ENCODE measurements at places on chromosomes 6 and 20.

GRCh38 chr20:35891375-35891774 lies 62.9 kb downstream of the SCAND1 start:
- DNase-seq = no peak

- DNase-seq = no peak
These were observed 307.8 kb downstream of the CDH4 start for GRCh38 chr20:61559706-61560315.

- no peak for DNase-seq
These were observed 35.2 kb downstream of the FAM184A start for GRCh38 chr6:119043265-119043664.

GRCh38 chr20:21820688-21821087 lies 115.2 kb downstream of the PAX1 start:
- DNase-seq = no peak

GRCh38 chr6:121932076-121932991 lies 467.1 kb upstream of the HSF2 start:
- no peak for DNase-seq

GRCh38 chr6:73393278-73393677 lies 1.4 kb upstream of the DDX43 start:
- DNase-seq = no peak

DNA sequence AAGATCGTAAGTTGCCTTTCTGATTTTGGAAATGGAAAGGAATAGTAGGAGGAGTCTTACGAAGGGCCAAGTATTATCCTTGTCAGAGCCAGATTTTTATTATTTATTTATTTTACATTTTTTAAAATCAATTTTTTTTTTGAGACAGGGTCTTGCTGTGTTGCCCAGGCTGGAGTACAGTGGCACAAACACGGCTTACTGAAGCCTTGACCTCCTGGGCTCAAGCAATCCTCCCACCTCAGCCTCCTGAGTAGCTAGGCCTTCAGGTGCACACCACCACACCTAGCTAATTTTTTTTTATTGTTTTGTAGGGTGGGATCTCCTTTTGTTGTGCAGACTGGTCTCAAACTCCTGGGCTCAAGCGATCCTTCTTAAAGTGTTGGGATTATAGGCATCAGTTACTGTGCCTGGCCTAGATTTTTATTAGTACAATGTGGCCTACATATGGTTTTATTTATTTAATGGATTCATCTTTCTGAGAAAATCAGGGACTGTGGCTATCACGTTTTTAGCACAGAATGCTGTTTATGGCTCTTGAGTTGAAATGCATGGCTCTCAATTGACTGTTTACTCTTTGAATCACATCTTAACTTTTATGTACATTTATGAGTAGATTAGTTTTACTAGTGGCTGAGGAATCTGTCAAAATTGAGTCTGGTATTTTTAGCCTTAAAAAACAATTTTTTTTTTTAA lies 16.7 kb downstream of the CDC5L start:
- no peak for DNase-seq

- no peak for DNase-seq
These were observed 67.5 kb upstream of the FUT9 start for GRCh38 chr6:95948324-95948723.

- no peak for DNase-seq
These were observed 157.7 kb downstream of the GJA1 start for GRCh38 chr6:121593011-121593641.

DNA sequence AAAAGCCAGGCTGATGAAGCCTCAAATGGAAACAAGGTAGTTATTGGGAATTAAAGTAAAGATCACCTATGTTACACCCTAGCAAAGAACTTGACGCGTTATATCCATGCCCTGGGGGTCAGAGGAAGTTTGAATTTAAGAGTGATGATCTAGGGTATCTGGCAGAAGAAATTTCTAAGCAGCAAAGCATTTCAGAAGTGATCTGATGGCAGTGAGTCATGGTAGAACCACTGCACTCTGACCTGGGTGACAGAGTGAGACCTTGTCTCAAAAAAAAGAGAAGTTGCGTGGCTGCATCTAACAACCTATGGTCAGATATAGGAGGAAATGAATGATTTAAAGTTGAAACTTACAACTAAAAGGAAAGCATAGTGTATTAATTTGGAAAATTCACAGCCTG lies 45.2 kb downstream of the SCP2D1 start:
- DNase-seq = no peak

DNA sequence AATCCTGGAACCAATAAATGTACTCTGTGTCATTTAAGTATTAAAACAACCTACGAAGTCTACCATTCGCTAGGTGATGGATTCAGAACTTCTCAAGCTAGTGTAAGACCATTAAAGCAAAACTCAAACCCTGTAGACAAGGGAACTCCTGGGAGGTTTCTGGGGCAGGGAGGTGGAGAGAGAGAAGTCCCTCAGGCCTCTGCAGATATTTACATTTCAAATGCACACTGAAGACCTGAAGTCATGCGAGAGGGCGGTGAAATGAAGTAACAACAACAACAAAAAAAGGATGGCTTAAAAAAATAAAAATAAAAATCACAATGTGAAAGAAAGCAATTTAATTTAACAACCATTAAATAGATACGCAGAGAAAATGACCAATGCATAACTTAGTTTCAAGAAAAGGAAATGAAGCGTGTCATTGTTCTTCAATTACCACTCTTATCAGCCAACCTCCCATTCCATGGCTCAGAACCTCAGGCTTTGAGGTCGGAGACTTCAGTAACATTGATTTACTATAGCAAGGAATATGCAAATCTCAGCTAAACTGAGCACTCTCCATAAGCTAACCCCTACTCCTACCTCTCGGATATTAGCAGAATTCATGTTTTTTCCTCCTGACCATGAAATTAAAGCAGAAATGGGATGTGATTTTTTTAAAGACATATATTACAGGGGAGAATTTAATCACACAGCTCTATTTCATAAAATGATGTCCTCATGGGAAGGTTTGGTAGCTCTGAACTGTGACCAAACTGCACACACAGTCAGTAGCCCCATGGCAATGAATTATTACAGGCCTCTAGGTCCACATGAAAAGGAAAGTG lies 140.6 kb downstream of the KIF16B start:
- DNase-seq = no peak

DNA sequence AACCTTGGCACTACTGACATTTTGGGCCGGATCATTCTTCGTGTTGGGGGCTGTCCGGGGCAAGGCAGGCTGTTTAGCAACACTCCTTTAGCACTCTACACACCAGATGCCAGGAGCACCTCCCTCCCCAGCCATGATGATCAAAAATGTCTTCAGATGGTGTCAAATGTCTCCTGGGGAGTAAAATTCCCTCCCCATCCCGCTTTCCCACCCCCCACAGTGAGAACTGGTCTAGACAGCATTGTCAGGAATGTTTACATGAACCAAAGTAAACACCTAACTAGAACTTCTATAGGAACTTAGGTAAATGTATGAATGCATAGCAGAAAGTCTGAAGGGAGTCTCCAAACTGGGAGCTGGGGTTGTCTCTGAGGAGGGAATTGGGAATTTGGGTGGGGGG lies 70.0 kb upstream of the TOP1 start:
- DNase-seq = no peak

GRCh38 chr20:33833333-33833732 lies 22.2 kb downstream of the CHMP4B start:
- DNase-seq = no peak

GRCh38 chr6:152682141-152682540 lies 15.6 kb upstream of the MYCT1 start:
- no peak for DNase-seq

GRCh38 chr6:96213784-96214183 lies 198.0 kb downstream of the FUT9 start:
- DNase-seq = no peak

GRCh38 chr6:21836772-21837425 lies 243.3 kb downstream of the SOX4 start:
- no peak for DNase-seq

GRCh38 chr20:43386878-43387277 lies 70.8 kb upstream of the SRSF6 start:
- no peak for DNase-seq

GRCh38 chr6:96836631-96837080 lies 621 bp downstream of the GPR63 start:
- no peak for DNase-seq

- DNase-seq = no peak
These were observed 44.8 kb upstream of the GTSF1L start for GRCh38 chr20:43771503-43772190.

- no peak for DNase-seq
These were observed 59.9 kb upstream of the GNRH2 start for GRCh38 chr20:2983508-2983907.

DNA sequence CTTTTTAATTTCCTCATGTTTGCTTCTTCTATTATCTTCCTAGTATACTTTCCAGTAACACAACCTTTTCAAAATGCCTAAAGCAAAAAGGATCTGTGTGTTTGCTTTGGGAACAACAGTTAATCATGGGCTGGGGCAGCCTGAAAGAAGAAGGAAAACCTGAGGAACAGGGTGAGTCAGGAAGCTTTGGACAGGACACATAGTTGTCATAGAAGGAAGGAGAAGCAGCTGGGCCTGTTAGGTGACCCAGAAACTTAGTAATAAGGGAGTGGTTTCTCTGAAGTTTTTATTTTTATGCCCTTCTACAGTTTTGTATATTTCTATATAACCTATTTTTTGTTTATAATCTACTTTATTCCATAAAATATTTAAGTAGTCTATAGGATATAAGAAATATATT lies 61.4 kb downstream of the CD24 start:
- DNase-seq = no peak

- no peak for DNase-seq
These were observed 46.8 kb downstream of the PCNA start for GRCh38 chr20:5072756-5073659.

GRCh38 chr20:20737158-20737557 lies 24.7 kb upstream of the RALGAPA2 start:
- DNase-seq = no peak

DNA sequence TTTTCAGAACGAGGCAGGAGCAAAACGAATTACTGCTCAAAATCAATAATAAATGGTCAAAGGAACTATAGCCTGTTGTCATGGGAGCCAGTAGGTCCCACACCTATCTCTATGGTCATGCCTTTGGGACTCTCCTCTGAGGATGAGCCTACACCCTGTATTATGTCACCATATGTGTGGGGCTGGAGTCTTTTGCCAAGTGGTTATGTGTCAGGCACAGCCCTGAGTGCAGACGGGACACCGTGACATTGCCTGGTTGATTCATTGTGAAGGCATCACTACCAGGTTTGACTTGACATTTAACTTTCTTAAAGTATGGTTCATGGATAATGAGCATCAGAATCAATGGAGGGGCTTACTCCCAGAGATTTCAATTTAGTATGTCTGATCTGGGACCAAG lies 23.6 kb downstream of the BMP6 start:
- no peak for DNase-seq

- no peak for DNase-seq
These were observed 23.4 kb downstream of the CASP8AP2 start for GRCh38 chr6:89853068-89853467.

DNA sequence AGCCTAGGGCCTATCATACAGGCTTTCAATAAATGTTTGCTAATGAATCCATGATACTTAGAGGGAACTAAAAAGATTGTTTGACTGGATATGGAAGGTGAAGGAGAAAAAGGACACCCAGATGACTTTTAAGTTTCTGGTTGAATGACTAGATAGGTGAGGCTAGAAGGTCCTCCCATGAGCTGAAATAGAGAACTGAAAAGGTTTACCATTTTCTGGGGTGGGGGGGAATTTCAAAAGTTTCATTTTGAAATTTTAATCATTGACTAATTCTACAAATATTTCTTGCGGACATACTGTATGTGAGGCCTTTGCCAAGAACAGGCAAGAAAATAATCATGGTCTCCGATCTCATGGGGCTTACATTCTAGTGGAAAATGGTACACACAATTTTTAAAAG lies 17.9 kb upstream of the ZBTB2 start:
- no peak for DNase-seq

DNA sequence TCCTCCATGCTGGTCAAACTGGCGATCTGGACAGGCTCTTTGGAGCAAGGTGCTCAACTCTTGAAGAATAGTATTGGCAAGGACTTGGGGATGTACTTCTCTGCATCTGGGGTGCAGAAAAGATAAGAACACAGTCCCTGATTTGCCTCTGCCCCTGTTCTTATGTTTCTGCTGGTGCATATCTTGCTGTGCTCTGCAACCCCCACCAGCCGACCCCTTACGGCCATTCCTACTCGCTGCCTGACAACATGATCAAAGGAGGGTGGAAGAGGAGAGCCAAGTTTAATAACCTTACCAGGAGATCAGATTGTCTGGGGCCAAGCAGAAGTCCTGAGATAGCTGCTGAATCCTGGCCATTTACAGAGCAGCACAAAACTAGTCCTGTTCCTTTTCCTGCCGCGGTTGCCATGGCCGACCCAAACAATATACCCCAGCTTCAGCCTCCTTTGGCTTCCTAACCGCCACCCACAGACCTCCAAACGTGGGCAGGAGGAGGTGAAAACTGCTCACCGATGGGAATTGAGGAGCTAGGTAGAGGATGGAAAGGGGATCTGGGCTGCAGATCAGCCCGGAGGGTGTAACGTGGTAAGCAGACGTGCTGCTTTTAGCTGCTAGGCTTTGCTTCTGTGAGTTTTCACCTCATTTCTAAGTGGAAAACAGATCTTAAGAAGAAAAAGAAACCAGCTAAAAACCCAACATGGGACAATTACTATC lies 60.9 kb downstream of the ATXN1 start:
- no peak for DNase-seq

All from stimulated activated CD8-positive, alpha-beta memory T cell treated with anti-CD3 and anti-CD28 coated beads, Interleukin-12 subunit alpha, Interleukin-12 subunit beta, amount 100 ng/mL, for 4 hours (primary cell).